NCI-H2107 (cell line): ENCODE measurements at places on chromosomes 11 and 22.

DNA sequence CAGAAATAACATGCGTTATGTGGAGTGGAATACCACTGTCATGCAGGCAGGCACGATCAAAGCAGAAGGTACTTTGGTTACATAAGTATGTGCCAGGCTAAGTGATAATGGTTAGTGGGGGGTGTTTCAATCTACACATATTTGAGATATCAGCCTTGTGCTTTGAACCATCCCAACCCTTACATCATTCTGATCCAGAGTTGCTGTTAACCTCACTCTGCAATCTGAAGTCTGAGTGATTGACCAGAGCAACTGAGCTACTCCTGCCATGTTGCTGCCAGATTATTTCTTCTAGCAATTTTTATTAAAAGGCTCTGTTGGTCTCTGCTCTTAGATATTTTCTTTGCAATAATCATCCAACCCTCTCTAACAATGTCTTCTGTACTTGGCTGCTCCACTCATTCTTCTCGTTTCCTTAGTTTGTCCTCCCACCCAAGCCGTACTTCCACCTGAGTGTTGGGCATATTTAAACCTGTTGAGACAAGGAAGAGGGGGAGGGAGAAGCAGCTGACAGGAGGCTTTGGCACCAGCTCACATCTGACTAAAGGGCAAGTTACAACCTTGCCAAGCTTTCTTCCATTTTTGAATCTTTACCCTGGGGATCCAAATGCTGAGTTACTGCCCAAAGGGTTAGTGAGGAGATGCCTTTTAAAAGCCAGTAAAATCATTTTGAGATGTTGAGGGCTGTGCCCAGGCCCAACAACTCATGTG is 114.1 kb upstream of the SESN3 start:
- no peak for DNase-seq

GRCh38 chr11:32566517-32566916 is 17.1 kb upstream of the EIF3M start:
- DNase-seq: no peak

DNA sequence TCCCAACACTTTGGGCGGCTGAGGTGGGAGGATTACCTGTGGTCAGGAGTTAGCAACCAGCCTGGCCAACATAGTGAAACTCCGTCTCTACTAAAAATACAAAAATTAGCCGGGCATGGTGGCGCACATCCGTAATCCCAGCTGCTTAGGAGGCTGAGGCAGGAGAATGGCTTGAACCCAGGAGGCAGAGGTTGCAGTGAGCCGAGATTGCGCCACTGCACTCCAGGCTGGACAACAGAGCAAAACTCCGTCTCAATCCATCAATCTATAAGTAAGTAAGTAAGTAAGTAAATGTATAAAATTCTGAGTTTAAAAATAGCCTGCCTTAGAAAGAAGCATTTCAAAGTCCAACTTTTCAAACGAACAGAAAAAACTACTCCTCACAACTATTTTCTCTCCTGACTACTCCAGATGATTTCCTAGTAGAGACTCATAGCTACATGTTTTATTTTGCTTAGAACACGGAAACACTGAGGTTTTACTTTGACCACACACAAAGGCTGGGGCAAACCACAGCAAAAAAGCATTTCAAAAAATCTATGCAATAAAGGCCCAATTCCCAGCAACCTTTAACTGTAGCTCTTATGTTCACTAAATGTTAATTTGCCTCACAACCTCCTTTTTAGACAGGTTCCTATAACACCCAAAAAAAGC is 16.3 kb downstream of the SPTY2D1 start:
- DNase-seq: no peak

DNA sequence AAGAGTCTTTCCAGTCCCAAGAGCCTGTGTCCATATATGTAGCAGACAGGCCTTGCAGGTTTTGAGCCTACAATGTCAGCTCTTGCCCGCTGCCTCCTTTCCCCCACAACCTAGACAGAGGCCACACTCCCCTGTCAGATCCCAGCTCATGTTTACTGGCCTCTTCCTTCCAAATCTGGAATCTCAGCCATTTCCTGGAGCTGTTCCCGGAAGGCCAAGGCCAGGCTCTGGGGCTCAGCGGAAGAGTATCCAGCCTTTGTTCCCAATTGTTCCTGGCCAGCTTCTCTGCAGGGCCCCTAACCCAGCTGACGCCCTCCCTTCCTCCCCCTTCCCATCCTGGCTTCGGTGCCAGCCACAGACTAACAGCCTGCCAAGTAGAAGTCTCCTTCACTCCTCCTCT is 1.0 kb upstream of the ROBO4 start:
- no peak for DNase-seq
